ENCODE measurements at places on chromosomes 1 and 21.

GRCh38 chr1:150534002-150534401 is 15.2 kb upstream of the ADAMTSL4 start:
- no peak for DNase-seq

GRCh38 chr1:975896-976683 is 5.8 kb downstream of the PERM1 start:
- peak; percentile 79 for DNase-seq

DNA sequence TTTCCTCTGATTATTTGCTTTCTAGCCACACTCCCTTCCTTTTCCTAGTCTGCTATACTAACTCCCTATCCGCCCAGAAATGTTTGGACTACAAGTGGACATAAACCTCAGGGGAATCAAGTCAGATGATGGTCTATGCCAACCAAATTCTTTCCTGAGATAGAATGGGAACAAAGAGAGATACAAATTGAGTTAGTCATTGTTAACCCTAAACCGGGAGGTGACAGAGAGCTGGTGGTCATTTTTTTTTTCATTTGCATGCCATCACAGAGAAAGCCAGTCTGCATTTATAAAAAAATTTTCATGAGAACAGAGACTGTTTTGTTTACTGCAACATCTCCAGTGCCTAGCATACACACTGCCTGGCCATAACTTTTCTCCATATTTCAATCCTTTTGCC is 35.0 kb downstream of the MYSM1 start:
- DNase-seq = no peak

GRCh38 chr1:58815686-58816071 is 31.8 kb upstream of the JUN start:
- no peak for DNase-seq

- DNase-seq = no peak
Measured at GRCh38 chr1:56527548-56528302, 51.6 kb downstream of the PLPP3 start.

- DNase-seq = no peak
Measured at GRCh38 chr1:114338191-114338890, 172.7 kb downstream of the TRIM33 start.

DNA sequence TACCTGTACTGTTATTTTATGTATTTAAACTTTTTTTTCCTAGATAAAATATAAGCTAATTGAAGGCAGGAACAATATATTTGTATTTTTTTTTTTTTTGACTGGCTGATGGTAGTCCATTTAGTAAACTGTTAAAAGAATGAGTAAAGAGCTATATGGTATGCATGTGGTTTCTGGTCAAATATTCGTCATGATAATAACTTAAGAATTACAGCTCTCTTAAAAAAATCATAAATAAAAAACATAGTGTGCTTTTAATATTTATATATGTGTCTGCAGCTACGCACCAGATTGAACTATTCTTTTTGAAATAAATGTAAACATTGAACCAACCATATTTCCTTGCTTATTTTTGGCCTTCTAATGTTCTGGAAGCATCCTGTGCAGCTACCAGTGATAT is 272.3 kb upstream of the C1orf105 start:
- no peak for DNase-seq

- DNase-seq = no peak
Measured at GRCh38 chr1:38039331-38040088, 7.1 kb downstream of the POU3F1 start.

GRCh38 chr1:8166406-8166805 is 140.3 kb upstream of the ERRFI1 start:
- no peak for DNase-seq

DNA sequence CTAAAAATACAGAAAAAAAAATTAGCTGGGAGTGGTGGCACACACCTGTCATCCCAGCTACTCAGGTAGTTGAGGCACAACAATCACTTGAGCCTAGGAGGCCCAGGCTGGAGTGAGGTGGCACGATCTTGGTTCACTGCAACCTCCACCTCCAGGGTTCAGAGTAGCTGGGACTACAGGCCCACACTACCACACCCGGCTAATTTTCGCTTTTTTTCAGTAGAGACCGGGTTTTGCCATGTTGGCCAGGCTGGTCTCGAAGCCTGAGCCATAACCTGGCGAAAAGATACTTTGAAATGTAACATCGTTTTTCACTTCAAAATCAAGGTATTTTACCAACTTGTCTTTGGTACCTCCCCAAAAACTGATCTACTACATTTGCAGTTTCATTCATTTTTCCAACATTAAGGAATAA is 6.1 kb downstream of the GAS5 start:
- DNase-seq = no peak

GRCh38 chr1:87336623-87337067 is 8.0 kb downstream of the LMO4 start:
- DNase-seq = no peak

Data from lower lobe of right lung (tissue), 2 donors.